Myocyte (in vitro differentiated cells): ENCODE measurements at places on chromosomes 4 and X.

- no peak for DNase-seq
These were observed 292.2 kb downstream of the GABRG1 start for GRCh38 chr4:45831692-45832091.

GRCh38 chrX:84168095-84168494 lies 19.9 kb downstream of the RPS6KA6 start:
- DNase-seq, result no peak

- DNase-seq, result peak; percentile 96
These were observed 145.0 kb downstream of the SOWAHB start for GRCh38 chr4:76752861-76753501.

DNA sequence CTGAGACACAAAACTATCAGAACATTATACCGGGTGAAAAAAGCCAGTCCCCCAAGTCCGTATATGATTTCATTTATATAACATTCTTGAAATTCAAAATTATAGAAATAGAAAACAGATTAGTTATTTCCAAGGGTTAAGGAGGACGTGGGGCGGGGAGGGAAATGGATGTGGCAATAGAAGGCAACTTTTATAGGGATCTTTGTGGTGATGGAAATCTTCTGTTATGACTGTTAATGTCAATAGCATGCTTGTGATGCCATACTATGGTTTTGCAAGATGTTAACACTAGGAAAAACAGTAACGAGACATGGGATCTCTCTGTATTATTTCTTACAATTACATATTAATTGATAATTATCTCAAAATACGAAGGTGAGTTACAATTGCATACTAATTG lies 96.4 kb downstream of the LNX1 start:
- DNase-seq, result no peak

GRCh38 chrX:48086082-48086481 lies 14.6 kb upstream of the ZNF630 start:
- DNase-seq, result no peak

- peak; percentile 50 for DNase-seq
These were observed 66.4 kb downstream of the JADE3 start for GRCh38 chrX:46978341-46979291.

GRCh38 chr4:73245955-73246354 lies 12.6 kb downstream of the ANKRD17 start:
- DNase-seq, result no peak

GRCh38 chr4:11596989-11597388 lies 168.3 kb upstream of the HS3ST1 start:
- peak; percentile 46 for DNase-seq

GRCh38 chr4:31080887-31081286 lies 360.7 kb downstream of the PCDH7 start:
- DNase-seq, result no peak

GRCh38 chr4:78629991-78630541 lies 78.5 kb downstream of the ANXA3 start:
- DNase-seq, result no peak

GRCh38 chr4:4766564-4766963 lies 92.9 kb upstream of the MSX1 start:
- no peak for DNase-seq

- DNase-seq, result peak; percentile 99
These were observed 107.4 kb upstream of the SLC4A4 start for GRCh38 chr4:71231129-71232055.

DNA sequence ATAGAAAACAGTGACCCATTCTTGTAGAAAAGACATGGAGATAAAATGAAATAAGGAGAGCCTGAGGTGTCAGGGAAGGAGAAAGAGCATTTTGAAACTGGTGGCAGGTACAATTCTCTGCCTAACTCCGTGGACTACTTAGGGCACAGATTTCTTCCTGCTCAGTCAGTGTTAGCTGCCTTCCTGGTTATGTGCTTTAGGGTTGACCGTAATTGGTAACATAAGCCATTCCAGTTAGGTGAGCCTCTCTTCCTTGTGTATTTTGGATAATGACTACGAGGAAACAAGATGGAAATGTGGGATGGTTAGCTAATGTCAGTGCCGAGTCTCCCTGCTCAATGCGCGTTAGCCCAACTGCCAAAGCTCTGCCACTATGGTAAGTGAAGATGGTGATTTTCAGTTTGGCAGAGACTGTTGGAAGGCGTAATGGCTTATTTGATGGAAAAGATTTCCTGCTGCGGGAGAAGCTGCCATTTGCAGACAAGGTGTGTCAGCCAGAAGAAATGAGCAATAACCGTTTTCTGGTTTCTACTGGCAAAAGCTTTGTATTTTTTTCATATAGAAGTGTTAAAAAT lies 174.1 kb downstream of the CBR4 start:
- no peak for DNase-seq

- DNase-seq, result no peak
These were observed 16.5 kb upstream of the LEF1 start for GRCh38 chr4:108185252-108185651.

GRCh38 chrX:30982467-30982866 lies 89.4 kb downstream of the FTHL17 start:
- DNase-seq, result no peak

GRCh38 chr4:52550186-52550585 lies 108.9 kb downstream of the USP46 start:
- DNase-seq, result no peak

- DNase-seq, result no peak
These were observed 2347.1 kb downstream of the PCDH7 start for GRCh38 chr4:33067221-33067620.

DNA sequence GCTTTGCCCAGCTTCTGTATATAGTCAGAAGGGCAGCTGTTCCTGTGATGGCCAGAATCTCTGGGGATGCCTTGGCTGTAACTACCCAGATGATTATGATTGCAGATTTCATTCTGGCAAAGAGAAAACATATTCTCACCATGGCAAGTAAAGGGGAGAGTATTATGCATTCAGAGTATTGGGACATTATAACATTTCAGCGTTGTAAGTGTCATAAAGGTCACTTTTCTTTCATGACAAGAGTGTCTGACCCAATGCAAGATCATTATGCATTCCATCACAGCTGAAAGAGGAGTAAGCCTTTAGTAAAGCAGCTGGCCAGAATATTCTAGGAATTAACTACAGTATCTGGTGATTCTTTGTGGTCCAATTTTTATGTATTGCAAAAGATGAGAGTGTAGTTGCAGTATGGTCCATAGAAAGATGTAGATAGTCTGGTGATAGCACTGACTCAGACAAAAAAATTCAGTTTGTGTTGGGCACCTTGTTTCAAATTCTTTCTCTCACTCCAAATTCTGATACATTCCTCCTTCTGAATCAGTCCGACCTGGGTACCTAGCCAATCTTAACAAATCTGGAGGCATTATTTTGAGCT lies 2366.3 kb downstream of the PCDH7 start:
- DNase-seq, result no peak
